ENCODE measurements at places on chromosomes 6 and 20. TPM values are rescaled to one million over a fixed set of nuclear protein-coding genes. Genes with fewer than 3 reads are reported as not detected.

Gene SCRT2
- not detected for total RNA-seq

Gene ALDH5A1
- total RNA-seq, result 18.1 TPM

- H3K27ac ChIP-seq, result no peak overlapping the region
- no peak overlapping the region for H3K4me3 ChIP-seq
- peak; percentile 27 for DNase-seq
- H3K27me3 ChIP-seq, result no peaks in the 10 kb centered on the region
These were observed 56.3 kb downstream of the TSHZ2 start for GRCh38 chr20:53028337-53029007.

DNA sequence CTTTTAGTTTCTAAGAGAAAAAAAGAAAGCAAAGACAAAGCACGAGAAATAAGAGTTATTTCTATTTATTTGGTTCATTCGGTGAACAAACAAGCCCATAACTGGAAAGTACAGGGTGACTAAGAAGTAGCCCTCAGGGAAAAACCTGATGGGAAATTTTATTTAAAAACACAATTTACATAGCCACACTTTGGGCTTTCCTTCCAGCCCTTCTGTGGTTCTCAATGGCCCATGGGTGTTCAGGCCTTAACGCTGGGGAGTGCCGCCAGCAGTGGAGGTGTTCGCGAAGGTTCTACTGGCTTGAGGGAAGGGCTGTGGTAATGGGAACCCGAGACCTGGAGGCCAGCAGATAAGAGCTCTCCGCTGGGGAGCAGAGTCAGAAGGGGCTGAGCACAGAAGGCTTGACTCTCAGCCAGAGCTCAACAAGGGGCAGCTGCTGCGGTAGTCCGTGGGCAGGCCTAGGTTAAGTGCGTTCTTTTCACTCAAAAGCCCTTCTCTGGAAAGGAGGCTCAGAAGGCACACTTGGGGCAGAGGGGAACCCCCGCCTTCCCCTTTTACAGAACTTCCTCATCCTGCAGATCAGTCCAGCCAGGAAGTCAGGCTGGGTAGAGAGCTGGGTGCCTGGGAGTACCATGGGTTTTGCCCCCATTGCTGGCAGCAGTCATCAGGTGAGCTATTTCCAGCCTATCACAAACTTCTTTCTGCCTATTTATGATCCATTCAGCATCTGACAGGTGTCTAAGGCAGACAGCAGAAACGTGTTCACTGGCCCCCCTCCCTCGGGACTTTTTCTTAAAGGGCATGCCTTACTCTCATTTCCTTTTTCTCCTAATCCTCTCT, 8.8 kb upstream of the CD83 start:
- no peak overlapping the region for H3K4me3 ChIP-seq
- H3K27me3 ChIP-seq, result no peaks in the 10 kb centered on the region
- no peaks in the 10 kb centered on the region for H3K36me3 ChIP-seq
- H3K27ac ChIP-seq, result no peak overlapping the region
